ENCODE measurements at places on chromosomes 2 and 18. TPM values are rescaled to one million over a fixed set of nuclear protein-coding genes. Genes with fewer than 3 reads are reported as not detected.

GAD1 gene
- 0.86 TPM for total RNA-seq

MARCHF4 gene
- not detected for total RNA-seq

NCKAP5 gene
- total RNA-seq, result not detected

GPR45 gene
- not detected for total RNA-seq

GPR35 gene
- 2.5 TPM for total RNA-seq

LYG2 gene
- not detected for total RNA-seq

MAP2 gene
- total RNA-seq, result 0.67 TPM

COLEC12 gene
- total RNA-seq, result not detected

RNU2-63P gene
- 12.6 TPM for total RNA-seq

HTR2B gene
- total RNA-seq, result not detected

AGBL5 gene
- 19.1 TPM for total RNA-seq

GDF7 gene
- not detected for total RNA-seq

LRATD1 gene
- total RNA-seq, result not detected

PDE11A gene
- not detected for total RNA-seq

PRSS56 gene
- not detected for total RNA-seq

LYG1 gene
- total RNA-seq, result 0.32 TPM

FHL2 gene
- total RNA-seq, result 1.8 TPM

MATN3 gene
- total RNA-seq, result not detected

NEU4 gene
- not detected for total RNA-seq

CFAP65 gene
- not detected for total RNA-seq

ASB3 gene
- 19.1 TPM for total RNA-seq

RAPH1 gene
- 11.9 TPM for total RNA-seq

SAG gene
- not detected for total RNA-seq

SERPINB5 gene
- not detected for total RNA-seq

MC2R gene
- total RNA-seq, result not detected

XDH gene
- not detected for total RNA-seq

FAM228B gene
- 4.1 TPM for total RNA-seq

CCDC102B gene
- 1.3 TPM for total RNA-seq

Data from activated naive CD4-positive, alpha-beta T cell treated with anti-CD3 and anti-CD28 coated beads for 36 hours (primary cell).